ENCODE measurements at places on chromosomes 13 and 19. TPM values are rescaled to one million over a fixed set of nuclear protein-coding genes. Genes with fewer than 3 reads are reported as not detected.

ADAT3 gene
- 1.0 TPM for total RNA-seq

IGFLR1 gene
- total RNA-seq: 2.1 TPM

DNA sequence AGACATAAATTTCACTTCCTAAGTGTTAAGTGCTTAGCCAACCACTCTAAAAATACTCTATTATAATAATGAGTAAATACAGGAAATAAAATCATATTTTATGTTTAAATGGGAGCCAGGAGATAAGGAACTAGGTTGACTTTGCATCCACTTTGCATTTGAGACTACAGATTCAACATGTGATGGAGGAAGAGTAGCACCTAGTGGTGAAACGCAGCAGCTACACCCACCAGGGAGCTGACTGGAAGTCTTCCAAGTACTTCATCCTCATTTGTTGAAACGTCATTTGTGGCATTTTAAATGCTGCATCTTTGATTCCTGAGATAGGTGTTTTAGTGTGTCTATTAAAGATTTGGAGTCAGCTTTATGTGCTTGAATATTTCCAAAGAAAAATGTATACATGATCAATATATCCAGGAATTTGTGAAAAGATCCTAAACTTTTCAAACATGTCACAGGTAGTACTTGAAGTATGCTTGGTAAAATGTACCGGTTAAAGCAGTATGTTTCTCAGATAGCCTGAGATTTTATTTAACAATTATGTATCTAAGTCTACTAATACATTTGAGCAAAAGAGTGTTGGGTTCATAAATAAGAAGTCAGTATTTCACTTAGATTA, 17.4 kb upstream of the KCTD12 start:
- peak; percentile 84 for DNase-seq

MAP4K1 gene
- total RNA-seq: 0.89 TPM

DNA sequence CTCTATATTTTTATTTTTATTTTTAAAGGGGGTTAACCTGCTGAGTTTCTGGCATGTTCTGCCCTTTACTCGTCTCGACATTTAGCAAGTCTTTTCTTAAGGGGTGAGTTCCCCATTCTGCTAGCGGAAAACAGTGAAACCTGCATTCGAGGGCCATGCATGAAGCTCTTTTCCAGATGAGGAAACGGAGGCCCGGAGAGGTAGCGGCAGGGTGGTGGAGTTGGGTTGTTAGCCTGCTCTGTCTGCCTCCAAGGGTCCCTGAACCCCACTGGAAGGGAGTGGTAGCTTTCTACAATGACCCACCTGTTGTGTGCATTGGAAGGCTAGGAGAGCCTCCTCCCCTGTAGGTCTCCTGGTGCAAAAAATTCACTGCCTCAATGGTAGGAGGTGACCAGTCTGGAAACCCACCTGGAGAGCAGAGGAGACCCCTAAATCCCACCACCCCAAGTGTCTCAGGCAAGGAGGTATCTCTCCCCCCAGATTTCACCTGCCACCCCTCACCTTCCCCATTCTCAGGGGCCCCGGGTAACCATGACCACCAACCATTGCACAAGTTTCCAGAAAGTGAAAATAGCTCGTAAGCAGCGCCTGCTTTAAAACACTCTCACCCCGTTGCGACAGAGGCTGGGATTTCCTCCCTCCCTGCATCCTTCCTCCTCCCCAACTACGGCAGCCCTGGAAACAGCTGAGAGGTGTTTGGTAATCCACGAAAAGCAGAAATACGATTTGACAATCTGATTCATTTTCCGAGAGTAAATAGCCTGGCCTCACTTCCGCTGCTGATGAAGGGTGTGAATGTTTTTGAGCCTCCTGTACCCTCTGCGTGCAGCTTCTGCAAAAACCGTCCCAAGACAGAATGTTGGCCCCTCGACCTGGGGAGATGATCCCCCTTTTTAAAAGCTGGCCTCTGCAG, 3.5 kb downstream of the KLF2 start:
- peak; percentile 92 for DNase-seq

SGTA gene
- 39.9 TPM for total RNA-seq

PLK5 gene
- 0.13 TPM for total RNA-seq

LYPD3 gene
- total RNA-seq: 0.49 TPM

GRCh38 chr19:51830274-51830673, 35.3 kb downstream of the FPR3 start:
- DNase-seq: peak; percentile 57

DNA sequence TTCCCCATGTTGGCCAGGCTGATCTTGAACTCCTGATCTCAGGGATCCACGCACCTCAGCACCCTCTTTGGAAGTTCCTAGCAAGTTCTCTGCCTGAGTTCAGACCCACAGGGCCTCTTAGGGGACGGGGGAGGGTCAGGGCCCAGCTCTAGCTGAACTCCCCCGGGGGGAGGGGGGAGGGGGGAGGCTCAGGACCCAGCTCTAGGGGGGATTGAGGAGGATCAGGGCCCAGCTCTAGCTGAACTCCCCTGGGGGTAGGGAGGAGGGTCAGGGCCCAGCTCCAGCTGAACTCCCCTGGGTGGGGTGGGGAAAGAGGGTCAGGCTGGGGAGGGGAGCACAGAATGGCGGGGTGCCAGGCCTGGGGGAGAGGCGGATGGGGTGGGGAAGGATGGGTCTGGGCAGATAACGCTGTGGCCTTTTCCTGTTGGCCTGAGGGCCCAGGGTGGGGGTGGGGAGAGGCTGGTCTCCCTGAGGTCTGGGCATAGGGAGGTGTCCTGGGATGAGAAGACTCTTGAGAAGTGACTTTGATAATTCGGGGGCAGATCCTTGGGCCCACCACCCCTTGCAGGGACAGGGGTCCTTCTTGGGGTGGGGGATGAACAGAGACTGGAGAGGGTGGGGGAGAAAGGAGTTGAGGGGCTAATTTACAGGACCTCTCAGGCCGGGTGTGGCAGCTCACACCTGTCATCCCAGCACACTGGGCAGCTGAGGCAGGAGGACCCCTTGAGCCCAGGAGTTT, 5.5 kb upstream of the PTBP1 start:
- peak; percentile 15 for DNase-seq

GRCh38 chr13:42976066-42976465, 16.0 kb downstream of the EPSTI1 start:
- no peak for DNase-seq

GRCh38 chr19:33675501-33676124, 53.9 kb downstream of the CHST8 start:
- DNase-seq: no peak
